Smooth muscle cell of the coronary artery (primary cell): ENCODE measurements at places on chromosomes 13 and 19. TPM values are rescaled to one million over a fixed set of nuclear protein-coding genes. Genes with fewer than 3 reads are reported as not detected.

ZNF77 gene
- 4.6 and 5.8 TPM in 2 replicates for total RNA-seq

KLF1 gene
- total RNA-seq = 0.12 TPM in 1 of 2 replicates, not detected in the other

DLL3 gene
- total RNA-seq = 0.08 TPM in 1 of 2 replicates, not detected in the other

ZNF699 gene
- 2.9 and 12.6 TPM in 2 replicates for total RNA-seq

URAD gene
- not detected in 2 replicates for total RNA-seq

CYP4F12 gene
- 0.70 TPM in 1 of 2 replicates, not detected in the other for total RNA-seq

FXYD3 gene
- total RNA-seq = not detected in 2 replicates

LYPD3 gene
- total RNA-seq = 0.08 TPM in 1 of 2 replicates, not detected in the other

ZNF850 gene
- total RNA-seq = 1.2 and 5.9 TPM in 2 replicates

ZNF730 gene
- 1.1 TPM in 1 of 2 replicates, not detected in the other for total RNA-seq

CRLF1 gene
- 13.8 and 14.7 TPM in 2 replicates for total RNA-seq

NDUFB7 gene
- 224 and 415 TPM in 2 replicates for total RNA-seq

PSG7 gene
- total RNA-seq = not detected in 2 replicates

HSPB6 gene
- 12.2 and 44.7 TPM in 2 replicates for total RNA-seq

OVOL3 gene
- not detected in 2 replicates for total RNA-seq

TMEM143 gene
- total RNA-seq = 2.6 and 2.8 TPM in 2 replicates

PRSS57 gene
- not detected in 2 replicates for total RNA-seq

CACNG8 gene
- total RNA-seq = 0.23 and 3.0 TPM in 2 replicates

ZNF560 gene
- total RNA-seq = under 0.01 and 1.3 TPM in 2 replicates

CALM3 gene
- 145 and 560 TPM in 2 replicates for total RNA-seq

CD209 gene
- total RNA-seq = not detected in 2 replicates

RFPL4A gene
- total RNA-seq = 0.08 TPM in 1 of 2 replicates, not detected in the other

SMIM24 gene
- not detected in 2 replicates for total RNA-seq

SAE1 gene
- total RNA-seq = 62.0 and 170 TPM in 2 replicates

MRPL57 gene
- total RNA-seq = 8.5 and 20.9 TPM in 2 replicates

IGFL3 gene
- total RNA-seq = not detected in 2 replicates

SLC7A10 gene
- not detected in 2 replicates for total RNA-seq

ZNF835 gene
- total RNA-seq = 0.08 and 3.4 TPM in 2 replicates

CXCL17 gene
- not detected in 2 replicates for total RNA-seq

FAAP24 gene
- 1.5 and 1.7 TPM in 2 replicates for total RNA-seq

ZNF285 gene
- total RNA-seq = 2.7 and 3.2 TPM in 2 replicates

CEACAM4 gene
- total RNA-seq = not detected in 2 replicates

HIPK4 gene
- under 0.01 and 0.08 TPM in 2 replicates for total RNA-seq

CARM1 gene
- total RNA-seq = 18.8 and 23.2 TPM in 2 replicates
